Hindlimb muscle (tissue), 1 donor: ENCODE measurements at places on chromosomes 1 and 21.

DNA sequence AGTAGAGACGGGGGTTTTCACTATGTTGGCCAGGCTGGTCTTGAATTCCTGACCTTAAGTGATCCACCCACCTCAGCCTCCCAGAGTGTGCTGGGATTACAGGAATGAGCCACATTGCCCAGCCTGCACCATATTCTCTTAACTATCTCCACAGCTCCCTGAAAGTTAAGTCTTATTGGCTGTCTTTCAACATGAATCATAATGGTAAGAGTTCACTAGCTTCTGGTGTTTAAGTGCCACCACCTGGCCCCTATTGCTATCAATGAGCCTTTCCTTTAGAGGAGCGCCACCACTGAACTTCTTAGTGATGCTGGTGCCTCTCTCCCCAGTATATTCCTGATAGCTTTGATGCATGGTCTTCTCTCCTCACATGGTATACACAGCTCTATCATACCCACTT is 15.7 kb downstream of the ZFYVE9 start:
- no peak for DNase-seq

DNA sequence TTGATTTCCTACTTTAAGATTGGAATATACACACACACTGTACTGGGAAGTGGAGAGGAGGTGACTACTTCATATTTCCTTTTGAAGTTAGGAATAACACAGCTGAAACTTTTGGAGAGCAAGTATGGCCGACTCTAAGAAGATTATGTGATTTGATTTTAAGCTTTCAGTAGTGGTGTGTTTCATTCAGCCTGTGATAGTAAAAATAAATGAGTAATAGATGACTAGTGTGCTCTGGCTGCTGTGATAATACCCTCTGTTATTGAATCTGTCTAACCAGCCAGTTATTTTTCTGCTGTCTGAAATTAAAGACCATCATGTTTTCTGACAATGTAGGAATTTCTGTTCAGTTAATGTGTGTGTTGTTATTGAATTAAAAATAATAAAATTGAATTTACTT is 48.3 kb downstream of the CTTNBP2NL start:
- no peak for DNase-seq

GRCh38 chr1:86926883-86927282 is 12.4 kb downstream of the HS2ST1 start:
- no peak for DNase-seq

GRCh38 chr1:34639701-34640100 is 115.1 kb upstream of the GJB5 start:
- DNase-seq, result no peak

GRCh38 chr1:40760984-40761383 is 22.6 kb upstream of the KCNQ4 start:
- no peak for DNase-seq

GRCh38 chr1:168261390-168261789 is 19.3 kb upstream of the TBX19 start:
- DNase-seq, result peak; percentile 42
